ENCODE measurements at places on chromosomes 7 and 10.

DNA sequence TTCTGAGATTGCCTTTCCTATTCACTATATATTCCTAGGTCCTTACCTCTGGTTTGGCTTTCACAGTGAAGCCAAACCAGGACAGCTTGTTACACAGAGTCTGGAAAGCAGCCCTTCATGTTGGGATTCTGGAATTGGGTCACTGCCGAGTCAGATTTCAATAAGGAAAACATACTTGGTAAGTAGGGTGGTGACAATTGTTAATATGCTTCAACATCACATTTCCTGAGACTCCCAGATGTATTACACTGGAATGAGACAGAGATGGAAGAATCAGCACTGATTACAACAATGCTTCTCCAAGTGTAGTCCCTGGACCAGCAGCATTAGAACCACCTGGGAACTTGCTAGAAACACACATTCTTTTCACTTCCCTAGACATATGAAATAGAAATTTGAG, 268.9 kb upstream of the SEMA3C start:
- no peak for DNase-seq

DNA sequence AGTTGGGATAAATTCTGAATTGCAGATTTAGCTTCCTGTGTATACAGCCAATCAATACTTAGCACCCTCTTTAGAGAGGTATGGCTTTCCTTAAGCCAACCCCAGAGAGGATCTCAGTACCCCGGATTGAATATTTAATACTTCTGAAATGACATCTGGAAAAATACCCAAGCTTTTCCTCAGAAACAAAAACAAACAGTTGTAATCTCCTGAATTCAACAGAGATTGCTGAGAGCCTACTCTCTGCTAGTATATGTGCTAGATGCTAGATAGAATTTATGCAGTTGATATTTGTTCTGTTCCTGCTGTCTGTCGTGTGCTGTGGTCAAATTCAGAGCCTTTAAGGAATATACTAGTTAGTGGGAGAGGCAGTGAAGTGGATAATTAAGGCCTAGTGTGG, 21.1 kb downstream of the STARD3NL start:
- no peak for DNase-seq

- no peak for DNase-seq
These were observed 147.5 kb upstream of the ASAH2 start for GRCh38 chr10:50398823-50399222.

DNA sequence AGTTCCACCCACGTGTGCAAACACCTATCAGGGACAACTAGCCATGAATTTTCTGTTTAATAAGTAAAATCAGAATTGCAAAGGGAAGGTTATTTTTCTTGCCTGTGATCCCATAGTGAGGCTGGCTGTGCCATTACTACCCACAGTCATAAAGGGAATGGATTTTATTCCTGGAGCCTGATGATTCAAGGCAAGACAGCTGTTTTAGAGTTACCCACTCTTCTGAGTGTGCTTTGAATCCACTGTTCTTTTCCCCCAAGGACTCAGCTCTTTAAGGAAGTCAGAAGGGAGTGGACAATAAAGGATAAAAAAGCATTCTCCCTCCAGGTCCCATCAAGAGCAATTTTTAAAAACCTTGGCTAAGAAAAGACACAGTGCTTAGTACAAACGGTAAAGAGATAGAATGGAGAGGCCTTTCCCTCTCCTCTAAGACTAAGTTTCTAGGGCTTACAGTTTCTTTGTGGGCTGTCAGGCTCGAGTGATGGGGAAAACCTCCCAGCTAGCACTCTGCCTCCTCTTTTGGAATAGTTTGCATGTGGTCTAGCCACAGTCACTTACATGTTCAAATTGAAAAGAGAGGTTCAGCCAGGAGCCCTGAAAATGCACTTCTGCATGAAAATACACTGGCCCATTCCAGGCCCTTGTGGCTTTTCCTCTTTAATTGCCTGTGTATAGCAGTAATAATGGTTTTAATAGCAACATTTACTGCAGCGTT, 5.1 kb upstream of the LRRC4 start:
- DNase-seq, result no peak

- peak; percentile 40 for DNase-seq
These were observed 77.6 kb downstream of the VTI1A start for GRCh38 chr10:112524641-112525040.

DNA sequence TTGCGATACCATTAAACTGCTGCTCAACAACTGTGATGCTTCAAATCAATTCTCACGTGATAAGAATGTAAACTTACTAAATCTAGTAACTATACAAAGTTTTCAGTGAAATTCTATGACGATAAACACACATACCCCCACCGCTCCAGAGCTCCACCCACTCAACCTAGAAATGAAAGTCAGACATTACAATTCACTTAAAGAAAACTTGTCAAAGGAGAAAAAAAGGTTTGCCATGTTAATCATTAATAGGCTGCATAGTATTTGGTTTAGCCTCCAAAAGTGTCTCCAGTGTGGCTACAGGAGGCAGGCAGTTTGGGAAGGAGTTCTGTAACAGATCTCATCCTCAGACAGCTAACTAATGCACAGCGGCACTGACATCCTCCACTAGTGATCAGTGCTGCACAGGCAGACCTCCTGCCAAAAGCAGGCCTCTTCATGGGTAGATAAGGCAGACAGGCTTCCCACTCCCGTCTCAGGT, 3.1 kb downstream of the HERPUD2 start:
- DNase-seq, result no peak

DNA sequence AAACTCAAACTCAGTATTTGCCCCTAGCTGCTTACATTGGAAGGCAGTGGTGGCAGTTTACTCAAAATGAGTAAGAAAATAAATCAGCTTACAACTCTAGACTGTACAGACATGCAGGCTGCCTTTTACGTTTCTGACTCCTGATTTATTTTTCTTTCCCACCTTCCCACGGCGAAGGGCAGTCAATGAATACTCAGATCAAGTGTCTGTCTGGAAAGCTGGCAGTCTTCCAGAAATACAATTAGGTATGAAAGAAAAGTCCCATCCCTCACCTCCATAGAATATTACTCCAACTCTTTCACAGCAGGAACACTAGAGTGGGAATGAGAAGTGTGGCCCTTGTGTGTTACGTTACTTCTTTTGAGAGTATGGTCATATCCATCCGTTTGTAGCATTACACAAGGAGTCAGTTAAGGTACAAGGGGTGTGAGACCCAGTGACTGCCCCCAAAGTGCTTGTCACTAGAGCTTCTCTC, 1.3 kb upstream of the PAPSS2 start:
- no peak for DNase-seq

GRCh38 chr7:116577320-116577871, 52.6 kb downstream of the CAV1 start:
- no peak for DNase-seq

GRCh38 chr10:118028619-118029018, 18.1 kb downstream of the RAB11FIP2 start:
- DNase-seq, result no peak

DNA sequence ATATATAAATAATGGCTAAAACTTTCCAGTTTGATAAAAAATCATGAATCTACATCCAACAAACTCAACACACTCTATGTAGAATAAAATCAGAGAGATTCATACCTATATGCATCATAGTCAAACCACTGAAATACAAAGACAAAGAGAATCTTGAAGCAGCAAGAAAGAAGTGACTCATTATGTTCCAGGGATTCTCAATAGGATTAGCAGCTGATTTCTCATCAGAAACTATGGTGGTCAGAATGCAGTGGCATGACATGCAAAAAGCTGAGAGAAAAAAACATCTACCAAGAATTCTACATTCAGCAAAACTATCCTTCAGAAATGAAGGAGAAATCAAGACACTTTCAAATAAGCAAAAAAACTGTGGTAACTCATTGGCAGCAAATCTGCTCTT, 187.4 kb downstream of the RNLS start:
- DNase-seq, result no peak

All from EL (cell line).